ENCODE measurements at places on chromosomes 7 and 10.

DNA sequence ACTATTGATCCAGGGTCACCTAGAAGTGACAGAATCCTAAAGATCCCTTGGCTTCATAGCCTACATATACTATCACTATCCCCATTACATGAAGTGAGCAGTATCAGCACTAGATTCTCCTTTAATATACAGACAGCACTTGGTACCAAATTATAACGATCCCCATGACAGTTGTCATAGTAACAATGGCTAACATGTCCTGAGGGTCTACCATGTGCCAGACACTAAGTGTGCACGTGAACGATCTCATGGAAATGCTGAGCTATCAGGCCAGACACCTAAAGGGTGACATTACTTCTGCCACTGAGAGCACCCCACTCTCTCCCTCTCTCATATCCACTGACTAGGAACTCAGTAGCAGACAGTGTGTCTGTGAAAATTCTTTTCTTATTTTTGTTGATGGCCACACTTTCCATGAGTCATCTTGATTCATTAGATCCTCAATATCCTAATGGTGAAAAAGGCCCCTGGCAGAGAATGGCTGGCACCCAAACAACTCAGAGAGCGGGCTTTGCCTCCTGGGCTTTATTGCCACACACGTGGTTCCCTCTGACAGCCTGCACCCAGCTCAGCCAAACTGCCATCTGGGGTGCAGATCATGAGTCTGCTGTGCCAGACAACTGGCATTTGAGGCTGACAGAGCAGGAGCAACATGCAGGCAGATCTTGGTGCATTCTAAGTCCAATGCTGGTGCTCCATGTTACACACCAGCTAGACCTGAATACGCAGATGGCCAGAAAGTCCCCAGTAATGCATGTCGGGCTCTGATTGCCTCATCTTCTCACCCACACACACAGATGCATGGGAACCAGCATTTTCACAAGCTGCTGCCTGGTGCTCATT is 176.3 kb downstream of the DGKI start:
- no peak overlapping the region for H3K4me3 ChIP-seq
- DNase-seq, result no peak
- H3K4me1 ChIP-seq, result no peaks in the 10 kb centered on the region
- H3K36me3 ChIP-seq, result no peaks in the 10 kb centered on the region
- no peaks in the 10 kb centered on the region for H3K27me3 ChIP-seq

DNA sequence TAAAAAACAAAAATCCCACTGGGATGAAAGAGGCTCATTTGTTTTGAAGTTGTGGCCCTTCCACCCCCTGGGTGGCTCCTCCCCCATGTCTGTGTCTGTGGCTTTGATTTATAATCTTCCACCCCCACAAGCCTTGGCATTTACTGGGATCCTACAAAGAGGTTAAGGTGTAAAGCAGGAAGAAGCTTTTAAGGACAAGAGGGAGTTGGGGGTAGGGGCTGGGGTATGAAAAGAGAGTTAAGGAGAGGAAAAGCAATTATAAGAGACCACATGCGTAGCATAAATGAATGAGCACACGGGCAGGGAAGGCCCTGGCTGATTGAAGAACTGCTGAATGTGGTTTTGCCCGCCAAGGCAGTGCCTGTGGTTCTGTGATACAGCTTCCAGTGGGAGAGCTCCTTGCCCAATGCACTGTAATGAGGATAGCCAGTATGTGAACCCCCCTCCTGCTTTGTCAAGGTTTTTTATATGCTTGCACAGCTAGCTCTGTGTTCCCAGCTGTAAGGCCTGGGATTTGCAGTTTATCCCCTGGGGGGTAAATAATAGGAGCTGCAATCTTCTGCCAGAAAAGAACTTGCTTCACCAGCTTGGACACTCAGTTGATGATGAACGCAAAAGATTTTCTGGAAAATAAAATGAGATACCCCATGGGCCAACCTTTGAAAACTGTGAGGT is 34.7 kb upstream of the KMT2E start:
- DNase-seq, result no peak
- no peaks in the 10 kb centered on the region for H3K36me3 ChIP-seq
- H3K27ac ChIP-seq, result peak overlapping the region; percentile 49
- H3K4me1 ChIP-seq, result peaks cover 26% of the 10 kb centered on the region
- H3K4me3 ChIP-seq, result no peak overlapping the region
- H3K27me3 ChIP-seq, result no peaks in the 10 kb centered on the region

DNA sequence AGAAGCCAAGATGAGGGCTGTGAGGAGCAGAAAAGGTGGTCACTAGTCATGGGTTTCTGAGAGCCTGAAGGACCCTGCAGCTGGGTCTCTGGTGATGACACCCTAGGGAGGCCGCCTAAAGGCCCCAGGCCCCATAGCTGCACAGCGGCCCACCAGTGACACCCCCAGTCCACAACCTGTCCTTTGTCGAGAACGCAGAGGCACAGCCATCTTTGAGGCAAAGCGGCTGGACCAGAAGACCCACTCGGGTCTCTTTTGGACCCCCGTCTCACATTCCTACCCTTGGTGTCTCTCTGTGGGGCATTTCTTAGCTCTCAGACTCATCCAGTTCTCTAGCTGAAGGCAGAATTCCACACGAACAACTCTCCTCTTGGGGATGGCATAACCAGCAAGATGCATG is 18.8 kb downstream of the JCAD start:
- H3K4me3 ChIP-seq, result no peak overlapping the region
- H3K4me1 ChIP-seq, result peaks cover 2% of the 10 kb centered on the region
- no peaks in the 10 kb centered on the region for H3K27me3 ChIP-seq
- no peak overlapping the region for H3K27ac ChIP-seq
- DNase-seq, result no peak

GRCh38 chr10:45421221-45422097 is 47.4 kb downstream of the ALOX5 start:
- no peaks in the 10 kb centered on the region for H3K27me3 ChIP-seq
- H3K36me3 ChIP-seq, result no peaks in the 10 kb centered on the region
- H3K4me1 ChIP-seq, result no peaks in the 10 kb centered on the region
- H3K4me3 ChIP-seq, result no peak overlapping the region
- DNase-seq, result no peak

DNA sequence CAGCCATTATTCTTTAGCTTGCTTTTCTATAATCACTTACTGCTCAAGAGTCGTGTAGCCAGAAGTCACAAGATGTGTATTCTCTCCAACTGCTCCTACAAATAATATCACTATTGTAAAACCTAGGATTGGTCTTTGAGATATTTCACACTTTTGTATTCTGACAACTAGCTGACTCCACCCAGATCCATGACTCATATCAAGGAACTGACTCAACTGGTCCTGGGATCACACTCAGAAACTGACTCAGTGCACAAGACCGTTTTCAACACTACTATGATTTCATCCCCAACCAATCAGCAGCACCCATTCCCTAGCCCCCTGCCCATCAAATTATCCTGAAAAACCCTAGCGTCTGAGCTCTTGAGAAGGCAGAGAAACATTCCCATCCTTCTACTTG is 56.5 kb upstream of the ORC5 start:
- no peaks in the 10 kb centered on the region for H3K27me3 ChIP-seq
- H3K4me3 ChIP-seq, result no peak overlapping the region
- no peaks in the 10 kb centered on the region for H3K4me1 ChIP-seq
- no peak for DNase-seq
- no peaks in the 10 kb centered on the region for H3K36me3 ChIP-seq
- no peak overlapping the region for H3K27ac ChIP-seq

GRCh38 chr7:77362905-77363304 is 53.2 kb downstream of the GSAP start:
- no peak for DNase-seq
- H3K4me1 ChIP-seq, result no peaks in the 10 kb centered on the region
- H3K4me3 ChIP-seq, result no peak overlapping the region

- H3K27ac ChIP-seq, result no peak overlapping the region
- H3K27me3 ChIP-seq, result no peaks in the 10 kb centered on the region
- no peaks in the 10 kb centered on the region for H3K4me1 ChIP-seq
- no peak for DNase-seq
- no peaks in the 10 kb centered on the region for H3K36me3 ChIP-seq
Observed at GRCh38 chr7:117619681-117620080, 139.9 kb downstream of the CFTR start.

GRCh38 chr10:124657806-124658205 is 86.4 kb downstream of the FAM53B start:
- peak overlapping the region; percentile 20 for H3K27ac ChIP-seq
- H3K36me3 ChIP-seq, result peaks cover 9% of the 10 kb centered on the region

GRCh38 chr7:94270772-94271171 is 123.9 kb upstream of the COL1A2 start:
- no peaks in the 10 kb centered on the region for H3K27me3 ChIP-seq
- no peak overlapping the region for H3K4me3 ChIP-seq
- H3K36me3 ChIP-seq, result no peaks in the 10 kb centered on the region
- no peak overlapping the region for H3K27ac ChIP-seq
- no peaks in the 10 kb centered on the region for H3K4me1 ChIP-seq
- no peak for DNase-seq

GRCh38 chr10:110504111-110504735 is 6.5 kb downstream of the DUSP5 start:
- peak; percentile 98 for DNase-seq
- H3K27me3 ChIP-seq, result no peaks in the 10 kb centered on the region
- no peaks in the 10 kb centered on the region for H3K36me3 ChIP-seq
- H3K4me1 ChIP-seq, result peaks cover 27% of the 10 kb centered on the region
- peak overlapping the region; percentile 81 for H3K27ac ChIP-seq

Measured in lung (tissue), 17 donors.